ENCODE measurements at places on chromosomes 13 and 19. TPM values are rescaled to one million over a fixed set of nuclear protein-coding genes. Genes with fewer than 3 reads are reported as not detected.

DIAPH3 gene
- total RNA-seq: 6.7 TPM

SHC2 gene
- total RNA-seq: 1.6 TPM

LIN37 gene
- total RNA-seq: 22.8 TPM

LRG1 gene
- 0.06 TPM for total RNA-seq
